ENCODE measurements at places on chromosomes 13 and 19. TPM values are rescaled to one million over a fixed set of nuclear protein-coding genes. Genes with fewer than 3 reads are reported as not detected.

Gene TMPRSS9
- not detected for total RNA-seq

Gene IFNL4
- total RNA-seq, result not detected

Gene FFAR3
- total RNA-seq, result not detected

Gene RFPL4AL1
- not detected for total RNA-seq

Gene GPC6
- 0.88 TPM for total RNA-seq

Gene CD70
- total RNA-seq, result not detected

Gene MCF2L
- total RNA-seq, result 17.9 TPM

Gene PRRG2
- total RNA-seq, result not detected

Gene CGB8
- not detected for total RNA-seq

Gene COMP
- total RNA-seq, result not detected

Gene BTBD2
- total RNA-seq, result 60.7 TPM

Gene COX6B2
- total RNA-seq, result not detected

Gene KDELR1
- total RNA-seq, result 54.5 TPM

Gene KL
- total RNA-seq, result 1.3 TPM

Gene HCST
- not detected for total RNA-seq

Gene CCNE1
- total RNA-seq, result 2.9 TPM

Gene ARRDC5
- total RNA-seq, result not detected

Gene LTBP4
- total RNA-seq, result 34.4 TPM

Gene SIGLEC12
- total RNA-seq, result not detected

Gene PLA2G4C
- 53.0 TPM for total RNA-seq

Gene CRX
- not detected for total RNA-seq

Gene ANGPTL8
- not detected for total RNA-seq

Gene TUBA3C
- total RNA-seq, result not detected

Gene KIR2DL3
- total RNA-seq, result not detected

Gene LILRA6
- 0.52 TPM for total RNA-seq

Gene RUBCNL
- 0.78 TPM for total RNA-seq

Gene MEX3D
- total RNA-seq, result 5.5 TPM

Gene FOSB
- total RNA-seq, result 1.8 TPM

Gene MYH14
- 128 TPM for total RNA-seq

Gene OLFM2
- total RNA-seq, result 0.25 TPM

Gene CEACAM8
- total RNA-seq, result not detected

Gene RASGRP4
- 2.2 TPM for total RNA-seq

Gene DENND1C
- total RNA-seq, result 1.2 TPM

Gene ZNF568
- 10.2 TPM for total RNA-seq

Gene MAP4K1
- total RNA-seq, result 0.97 TPM

Gene ZNF146
- 47.8 TPM for total RNA-seq

Gene TMEM221
- total RNA-seq, result not detected

Gene FAM216B
- not detected for total RNA-seq

Gene SBSN
- not detected for total RNA-seq

Gene GEMIN7
- total RNA-seq, result 33.4 TPM

Gene URI1
- total RNA-seq, result 37.4 TPM

Gene HIPK4
- not detected for total RNA-seq

Gene FGF21
- total RNA-seq, result not detected

Gene HS6ST3
- 2.2 TPM for total RNA-seq

Gene WDR83
- total RNA-seq, result 3.4 TPM

Gene PCDH20
- 1.0 TPM for total RNA-seq

Gene UNC13A
- total RNA-seq, result not detected

Gene ZNF441
- total RNA-seq, result 7.6 TPM

Gene TNFSF11
- total RNA-seq, result not detected

Gene SIGLEC9
- total RNA-seq, result 1.0 TPM

Gene SHISA7
- total RNA-seq, result not detected

Gene LRRC8E
- total RNA-seq, result 2.1 TPM

Gene STOML3
- total RNA-seq, result not detected

All from gastrocnemius medialis (tissue), 4 donors.